Bone marrow (tissue), 2 donors: ENCODE measurements at places on chromosomes 4 and X.

GRCh38 chr4:63269156-63269555 lies 1140.1 kb downstream of the TECRL start:
- no peak for DNase-seq

- DNase-seq, result no peak
Measured at GRCh38 chr4:123506011-123506695, 109.6 kb downstream of the SPRY1 start.

DNA sequence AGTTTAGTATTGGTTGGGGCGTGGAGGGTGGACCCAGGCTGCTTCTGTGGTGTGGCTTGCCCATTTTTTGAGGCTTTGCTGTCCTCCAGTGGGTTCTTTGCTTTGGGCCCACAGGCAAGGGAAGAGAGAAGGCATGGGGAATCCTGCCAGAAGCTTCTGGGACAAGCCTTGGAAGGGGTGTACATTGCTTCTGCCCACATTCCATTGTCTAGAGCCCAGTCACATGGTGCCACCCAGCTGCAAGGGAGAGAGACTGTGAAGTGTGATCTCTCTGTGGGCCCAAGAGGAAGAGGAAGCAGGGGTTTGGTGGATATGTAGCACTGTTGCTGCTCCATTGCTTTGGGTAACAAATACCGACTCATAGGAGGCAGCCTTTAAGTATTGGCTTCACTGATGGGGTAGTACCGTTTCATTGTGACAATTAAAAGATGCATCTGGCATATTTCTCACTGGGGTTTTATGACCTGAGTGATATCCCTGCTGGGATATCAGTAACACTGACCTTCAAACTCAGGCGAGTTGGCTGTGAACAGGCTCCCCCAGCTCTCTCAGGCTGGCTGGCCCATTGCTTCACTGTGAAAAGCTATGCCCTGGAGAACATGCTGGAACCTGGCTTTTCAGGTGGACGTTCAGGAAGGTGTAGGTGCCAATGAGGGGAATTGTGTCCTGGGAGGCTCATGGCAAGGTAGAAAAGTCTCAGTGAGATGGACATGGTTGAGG lies 85.9 kb downstream of the CLDN34 start:
- DNase-seq, result peak; percentile 46

- DNase-seq, result peak; percentile 96
Measured at GRCh38 chr4:18021720-18022571, at the start of gene LCORL. TSS of gene LCORL (minus strand) at chr4:18021755. CDS start at chr4:18021751, 4 bp downstream.

DNA sequence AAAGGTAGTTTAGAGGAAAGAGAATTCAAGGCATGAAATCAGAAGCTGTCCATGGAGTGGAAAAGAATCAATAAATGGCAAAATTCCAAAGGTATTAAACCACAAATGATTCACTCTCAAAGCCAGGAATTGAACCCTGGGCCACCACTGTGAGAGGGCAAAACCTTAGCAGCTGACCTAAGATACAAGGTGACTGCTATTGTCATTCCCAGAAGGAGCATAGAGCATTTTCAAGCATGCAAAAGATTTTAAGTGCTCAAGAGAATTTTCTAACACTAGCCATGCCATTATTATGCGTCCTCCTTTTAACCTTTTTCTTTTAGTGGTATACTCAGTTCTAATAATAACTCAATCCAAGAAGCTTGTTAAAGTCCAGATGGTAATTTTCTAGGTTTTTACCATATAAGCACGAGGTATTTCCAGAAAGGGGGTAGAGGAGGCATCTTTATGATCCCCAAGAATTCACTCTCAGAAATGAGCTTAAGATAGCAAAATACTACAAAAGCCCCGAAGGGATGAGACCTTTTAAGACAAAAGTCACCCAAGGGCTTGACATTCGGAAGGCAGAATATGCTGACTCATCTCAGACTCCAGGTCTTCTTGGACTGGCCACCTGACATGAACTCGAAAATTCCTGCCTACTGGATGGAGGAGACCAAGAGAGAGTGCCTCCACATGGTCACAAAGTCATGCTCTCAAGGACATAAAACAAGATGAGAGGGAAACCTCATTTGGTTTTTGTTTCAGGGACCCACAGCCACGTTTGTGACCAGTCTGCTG lies 13.8 kb upstream of the PAGE5 start:
- DNase-seq, result no peak

DNA sequence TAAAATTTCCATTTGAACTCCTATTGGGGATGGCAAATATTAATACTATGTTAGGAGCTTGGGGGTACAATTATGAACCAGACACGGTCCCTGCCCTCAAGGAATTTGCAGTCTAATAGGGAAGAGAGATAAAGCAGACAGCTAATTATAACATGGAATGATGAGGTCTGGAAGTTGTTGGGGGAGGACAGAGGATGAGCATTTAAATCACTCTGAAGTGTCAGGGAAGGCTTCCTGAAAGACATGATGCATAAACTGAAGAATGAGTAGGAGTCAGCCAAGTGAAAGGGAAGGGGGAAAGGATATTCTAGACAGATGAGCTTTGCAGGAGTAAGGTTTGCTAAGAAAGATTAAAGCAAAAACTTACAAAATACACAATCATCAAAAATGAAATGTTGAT lies 15.9 kb downstream of the PLAC1 start:
- no peak for DNase-seq

GRCh38 chr4:98679738-98680137 lies 21.3 kb upstream of the TSPAN5 start:
- DNase-seq, result no peak

DNA sequence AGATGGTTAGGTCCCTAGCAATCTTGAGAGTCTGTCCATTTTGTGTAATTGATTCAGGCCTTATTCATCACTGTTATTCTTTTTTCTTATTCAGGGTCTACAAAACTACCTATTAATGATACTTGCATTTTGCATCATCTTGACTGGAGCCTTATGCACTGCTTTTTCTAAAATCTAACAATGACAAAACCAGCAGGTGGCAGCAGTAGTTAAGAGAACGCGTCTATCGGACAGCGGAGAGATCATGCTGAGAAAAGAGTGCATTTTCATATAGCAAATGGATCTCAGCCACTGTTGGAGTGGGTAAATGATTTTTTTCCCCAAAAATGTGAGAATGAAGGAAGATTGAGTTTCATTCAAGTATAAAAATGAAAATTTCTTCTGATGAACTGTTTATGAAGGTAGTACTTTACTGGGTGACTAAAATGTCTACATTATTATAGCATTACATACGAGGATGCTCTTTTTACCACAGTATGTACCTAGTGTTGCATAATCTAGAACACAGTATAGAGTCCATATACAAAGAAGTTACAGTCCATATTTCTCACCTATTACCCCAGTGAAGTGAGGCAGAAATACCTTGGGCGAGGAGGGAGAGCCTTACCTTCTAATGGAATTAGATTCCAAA lies 43.2 kb downstream of the TMEM144 start:
- no peak for DNase-seq

- DNase-seq, result no peak
Measured at GRCh38 chr4:73729534-73730165, 10.7 kb upstream of the CXCL8 start.

GRCh38 chr4:103129174-103129573 lies 29.5 kb upstream of the BDH2 start:
- DNase-seq, result no peak

GRCh38 chr4:176205299-176205698 lies 9.9 kb upstream of the SPATA4 start:
- DNase-seq, result no peak

GRCh38 chrX:146477341-146477740 lies 332.2 kb upstream of the CXorf51B start:
- DNase-seq, result no peak

GRCh38 chr4:2817701-2818350 lies 24.9 kb downstream of the SH3BP2 start:
- DNase-seq, result no peak

DNA sequence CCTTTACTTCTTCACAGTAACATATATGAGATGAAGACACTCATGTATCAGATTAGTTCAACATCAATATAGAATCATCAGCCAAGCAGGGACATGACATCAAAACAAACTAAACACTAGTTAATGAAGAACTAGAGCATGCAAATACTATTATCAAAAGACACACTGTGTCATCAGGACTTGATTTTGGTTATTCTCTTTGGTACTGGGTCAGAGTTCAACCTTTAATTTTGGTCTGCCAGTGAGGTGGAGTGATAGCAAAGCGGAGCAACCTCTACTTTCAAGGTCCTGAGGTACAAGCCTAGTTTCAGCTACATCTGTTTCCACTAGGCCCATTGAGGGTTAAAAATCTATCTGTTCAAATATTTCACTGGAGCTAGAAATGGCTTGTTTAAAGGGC lies 70.5 kb downstream of the TEX13A start:
- no peak for DNase-seq

GRCh38 chrX:114842181-114842580 lies 175.2 kb downstream of the IL13RA2 start:
- no peak for DNase-seq

GRCh38 chrX:149010853-149011224 lies 494.3 kb downstream of the IDS start:
- no peak for DNase-seq

GRCh38 chr4:20443015-20443805 lies 191.5 kb downstream of the SLIT2 start:
- no peak for DNase-seq

- DNase-seq, result peak; percentile 30
Measured at GRCh38 chr4:100095729-100096595, 94.3 kb downstream of the DDIT4L start.

GRCh38 chr4:119027811-119028210 lies 107.8 kb upstream of the MYOZ2 start:
- DNase-seq, result no peak

- no peak for DNase-seq
Measured at GRCh38 chr4:52646741-52647140, 12.4 kb downstream of the USP46 start.

DNA sequence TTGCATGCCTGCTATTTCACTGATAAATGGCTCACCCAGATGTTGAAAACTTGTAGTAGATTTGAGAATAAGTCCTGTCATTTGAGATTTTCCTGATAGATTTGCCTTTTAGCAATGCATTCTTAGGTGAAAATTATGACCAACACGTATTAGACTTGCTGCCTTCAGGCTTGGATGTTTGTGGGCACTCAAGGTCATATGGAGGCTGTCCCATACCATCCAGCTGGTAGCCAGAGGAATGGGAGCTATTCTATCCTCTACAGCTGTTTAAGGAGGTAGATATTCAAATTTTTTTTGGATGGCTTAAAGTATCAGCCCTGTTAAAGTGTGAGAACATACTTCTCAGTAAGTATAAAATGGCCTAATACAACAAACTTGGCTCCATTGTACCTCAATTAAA lies 34.7 kb downstream of the RTL3 start:
- DNase-seq, result no peak

DNA sequence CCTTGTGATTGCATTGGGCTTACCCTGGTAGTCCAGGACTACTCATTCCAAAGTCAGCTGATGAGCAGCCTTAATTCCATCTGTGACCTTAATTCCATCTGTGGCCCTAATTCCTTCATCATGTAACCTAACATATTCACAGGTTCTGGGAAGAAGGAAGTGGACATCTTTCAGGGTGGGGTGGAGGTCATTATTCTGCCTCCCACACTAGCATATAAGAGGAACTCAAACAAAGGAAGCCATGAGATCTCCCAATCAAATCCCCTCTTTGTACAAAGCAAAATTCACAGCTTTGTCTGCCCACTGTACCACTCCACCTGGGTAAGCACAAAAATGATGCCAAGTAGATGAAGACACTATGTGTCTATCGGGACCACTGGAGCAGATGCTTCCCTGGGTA lies 87.3 kb downstream of the SLC2A9 start:
- DNase-seq, result no peak

GRCh38 chr4:7411896-7412553 lies 22.7 kb downstream of the PSAPL1 start:
- no peak for DNase-seq

- DNase-seq, result no peak
Measured at GRCh38 chr4:183638436-183638835, 20.5 kb downstream of the RWDD4 start.

GRCh38 chr4:110032603-110033002 lies 119.9 kb downstream of the EGF start:
- peak; percentile 7 for DNase-seq

GRCh38 chr4:94477227-94477626 lies 25.5 kb downstream of the PDLIM5 start:
- no peak for DNase-seq

GRCh38 chr4:150570862-150571261 lies 11.1 kb upstream of the MAB21L2 start:
- DNase-seq, result no peak

DNA sequence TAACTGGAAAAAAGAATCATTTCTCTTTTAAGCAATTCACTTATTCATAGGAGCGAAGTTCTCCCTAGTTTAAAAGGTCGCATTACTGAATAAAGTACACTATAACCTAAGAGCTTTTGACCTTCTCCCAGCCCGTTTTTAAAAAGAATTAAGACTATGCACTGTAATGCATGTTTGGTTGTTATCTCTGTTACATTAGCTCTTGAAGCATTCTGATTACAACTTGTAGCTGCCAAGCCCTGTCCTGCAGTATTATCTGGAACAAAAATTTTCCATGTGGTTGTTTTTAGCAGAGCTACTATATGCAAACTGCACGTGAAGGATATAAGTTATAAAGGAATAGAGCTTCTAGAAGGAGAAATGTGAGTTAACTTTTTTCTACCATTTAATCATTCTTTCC lies 8.1 kb downstream of the GAB1 start:
- DNase-seq, result no peak

DNA sequence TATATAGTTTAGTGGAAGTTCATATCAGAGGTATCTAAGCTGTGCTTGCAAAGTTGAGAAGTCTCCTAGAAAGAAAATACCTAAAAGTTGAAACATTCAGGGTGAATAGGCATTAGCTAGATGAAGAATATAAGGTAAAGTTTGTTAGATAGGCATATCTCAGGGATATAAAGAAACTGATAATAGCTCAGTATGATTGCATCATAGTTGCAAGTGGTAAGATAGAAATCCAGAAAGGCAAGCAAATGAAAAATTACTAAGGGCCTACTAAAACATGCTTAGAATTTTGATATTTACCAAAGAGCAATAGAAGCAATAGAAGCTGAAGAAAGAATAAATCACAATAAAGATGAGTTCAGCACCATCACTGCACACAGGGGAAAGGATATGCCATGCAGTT lies 610.0 kb upstream of the ADGRL3 start:
- no peak for DNase-seq

- no peak for DNase-seq
Measured at GRCh38 chrX:72040506-72040905, 91.2 kb downstream of the RTL5 start.

DNA sequence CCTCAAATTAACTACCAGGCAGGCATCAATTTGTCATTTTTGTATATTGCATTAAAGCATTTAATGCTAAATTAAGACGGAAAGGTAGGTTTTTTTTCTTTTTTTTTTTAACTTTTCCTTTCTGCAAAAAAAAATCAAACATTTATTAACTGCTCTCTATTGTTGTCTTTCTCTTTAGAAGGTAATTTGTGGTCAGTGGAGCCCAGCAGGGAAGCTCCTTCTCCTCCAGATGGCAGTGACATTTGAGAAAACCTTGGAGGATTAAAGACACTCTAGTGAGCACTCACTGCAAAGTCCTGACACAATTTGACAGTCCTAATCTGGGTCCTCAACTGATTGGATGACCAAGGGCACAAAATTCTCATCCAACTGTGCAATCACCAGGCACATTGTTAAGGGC lies 102.4 kb downstream of the SLIT2 start:
- no peak for DNase-seq
